ENCODE measurements at places on chromosomes 3 and 15.

DNA sequence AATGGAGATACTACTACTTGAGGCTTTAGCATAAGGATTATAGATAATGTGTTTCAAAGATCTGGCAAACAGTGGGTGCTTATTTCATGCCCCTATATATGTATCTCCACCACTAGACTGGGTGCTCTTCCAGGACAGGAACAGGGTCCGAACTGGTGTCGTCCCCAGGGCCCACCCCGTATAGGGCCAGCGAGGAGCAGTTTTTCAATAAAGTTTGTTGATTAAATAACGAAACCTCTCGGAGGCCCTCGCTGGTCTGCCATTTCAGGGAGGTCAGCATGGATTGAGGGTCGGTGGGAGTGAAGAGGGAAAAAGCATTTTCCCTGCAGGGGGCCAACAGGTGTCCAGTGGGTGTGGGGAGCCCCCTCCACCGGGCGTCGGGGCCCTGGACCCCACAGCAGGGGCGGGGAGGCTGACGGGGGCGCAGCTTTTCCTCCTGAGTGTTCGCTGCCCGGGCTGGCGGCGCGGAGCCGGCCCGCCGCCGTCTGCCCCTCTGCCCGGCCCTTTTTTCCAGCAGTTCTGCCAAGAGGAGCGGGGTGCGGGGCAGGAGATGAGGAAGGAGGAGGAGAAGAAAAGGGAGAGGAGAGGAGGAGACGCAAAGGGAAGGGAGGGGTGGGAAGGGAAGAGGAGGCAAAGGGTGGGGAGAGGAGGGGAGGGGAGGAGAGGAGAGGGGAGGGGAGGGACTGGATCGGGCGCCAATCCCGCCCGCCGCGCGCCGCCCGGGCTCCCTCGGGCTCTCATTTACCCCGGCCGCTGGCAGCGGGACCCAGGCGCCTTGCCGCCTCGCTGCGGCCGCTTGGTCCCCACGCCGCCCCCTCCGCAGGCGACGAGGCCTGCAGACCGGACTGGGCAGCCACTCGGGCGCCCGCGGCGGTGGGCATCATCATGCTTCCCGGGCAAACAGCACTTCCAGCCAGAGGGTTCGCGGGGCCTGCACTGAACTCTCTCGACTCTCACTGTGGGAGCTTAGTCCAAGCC is 66.3 kb downstream of the ISG20 start:
- DNase-seq: no peak

GRCh38 chr3:123337948-123338619 is 110.8 kb downstream of the ADCY5 start:
- DNase-seq: no peak

GRCh38 chr15:59998305-59998949 is 5.7 kb upstream of the FOXB1 start:
- no peak for DNase-seq

- no peak for DNase-seq
Measured at GRCh38 chr3:64595253-64595694, 92.5 kb downstream of the ADAMTS9 start.

DNA sequence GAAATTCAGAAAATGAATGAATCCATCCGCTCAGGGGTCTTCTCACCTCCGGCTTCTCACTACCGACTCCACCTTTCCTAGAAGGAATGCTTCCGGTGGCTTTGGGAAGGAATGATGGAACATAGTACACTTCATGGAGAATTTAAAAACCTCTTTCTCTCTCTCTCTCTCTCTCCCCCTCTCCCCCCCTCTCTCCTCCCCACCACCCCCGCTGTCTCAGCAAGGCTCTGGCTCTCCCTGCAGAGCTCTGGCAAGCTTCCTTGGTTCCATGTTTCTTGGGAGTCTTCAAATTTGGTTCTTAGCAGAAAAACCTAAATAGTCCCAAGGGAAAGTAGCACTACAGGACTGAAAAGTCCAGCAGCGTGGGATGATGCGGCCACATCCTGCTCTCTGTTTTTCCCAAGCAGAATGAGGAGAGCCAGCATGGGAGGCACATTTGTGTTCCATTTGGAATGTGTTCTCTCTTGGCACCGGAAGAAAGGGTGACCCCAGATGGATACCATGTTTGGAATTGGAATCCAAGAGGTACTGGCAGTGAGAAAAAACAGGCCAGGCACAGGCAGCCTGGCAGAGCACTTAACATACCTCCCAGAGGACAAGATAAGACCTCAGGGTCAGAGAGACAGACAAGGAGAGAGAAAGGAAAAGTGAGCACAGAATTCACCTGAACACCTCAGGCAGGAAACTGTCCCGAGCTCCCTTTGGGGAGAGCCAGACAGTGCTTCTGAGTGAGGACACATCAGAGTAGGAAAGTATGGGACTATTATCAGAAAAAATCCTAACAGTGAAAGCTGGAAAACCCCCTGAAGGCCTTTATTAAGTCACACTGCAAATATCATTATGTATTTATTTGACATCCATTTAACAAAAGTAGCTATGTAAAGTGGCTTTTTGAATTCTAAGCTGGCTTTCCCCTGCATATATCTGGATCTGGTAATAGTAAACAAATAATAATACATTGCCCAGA is at the start of gene POPDC2:
TSS of gene POPDC2 (minus strand) at position 116 of the 967 bp plus-strand sequence. CDS start 166 bp downstream, outside the sequence.
- no peak for DNase-seq

GRCh38 chr15:81475926-81476325 is 101.9 kb upstream of the TMC3 start:
- DNase-seq: no peak

DNA sequence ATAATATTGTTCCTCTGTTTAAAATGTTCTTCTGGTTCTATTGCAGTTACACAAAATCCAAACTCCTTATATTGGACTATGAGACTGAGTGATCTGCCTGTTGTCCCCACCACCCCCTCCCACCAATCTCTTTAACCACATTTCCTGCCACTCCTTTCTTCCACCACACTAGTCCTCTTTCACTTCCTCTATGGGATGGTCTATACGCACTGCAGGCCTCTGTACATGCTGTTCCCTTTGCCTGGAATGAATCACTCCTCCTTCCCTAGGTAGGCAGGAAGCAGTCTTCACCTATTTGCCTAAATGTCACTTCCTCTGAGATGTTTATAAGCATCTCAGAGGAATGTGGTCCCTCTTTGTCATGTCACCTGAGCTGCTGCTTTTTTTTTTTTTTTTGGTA is 4.0 kb downstream of the MAP2K1 start:
- no peak for DNase-seq

- no peak for DNase-seq
Measured at GRCh38 chr15:71332431-71333004, 217.2 kb downstream of the THSD4 start.

- DNase-seq: no peak
Measured at GRCh38 chr3:35864871-35865270, 225.5 kb downstream of the ARPP21 start.

- no peak for DNase-seq
Measured at GRCh38 chr3:55683666-55684270, 196.7 kb upstream of the WNT5A start.

DNA sequence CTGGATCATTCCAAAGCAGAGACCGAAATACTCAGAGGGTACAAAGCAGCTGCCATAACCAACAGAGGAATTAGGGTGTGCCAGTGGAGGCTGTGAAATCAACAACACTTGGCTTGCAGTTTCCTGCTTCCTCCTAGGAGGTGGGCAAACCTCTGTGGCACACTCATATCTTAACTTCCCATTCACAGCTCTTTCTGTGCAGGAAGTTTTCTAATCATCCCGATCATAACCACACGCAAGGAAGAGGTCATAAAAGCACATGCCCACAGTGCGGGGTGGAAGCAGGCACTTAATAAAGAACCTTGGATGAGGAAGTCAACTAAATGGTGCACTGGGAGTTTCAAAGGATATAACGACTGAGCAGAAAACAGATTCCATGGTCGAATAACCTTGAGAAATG is 5.1 kb downstream of the SCAMP2 start:
- DNase-seq: no peak

- DNase-seq: peak; percentile 63
Measured at GRCh38 chr3:61877359-61878138, 316.2 kb downstream of the PTPRG start.

- no peak for DNase-seq
Measured at GRCh38 chr3:71074423-71074822, 509.1 kb downstream of the FOXP1 start.

GRCh38 chr3:125436921-125437320 is 61.8 kb upstream of the ZNF148 start:
- no peak for DNase-seq

- DNase-seq: no peak
Measured at GRCh38 chr3:39249453-39250115, 30.3 kb downstream of the CX3CR1 start.

GRCh38 chr3:73465926-73466325 is 158.8 kb downstream of the PDZRN3 start:
- no peak for DNase-seq

DNA sequence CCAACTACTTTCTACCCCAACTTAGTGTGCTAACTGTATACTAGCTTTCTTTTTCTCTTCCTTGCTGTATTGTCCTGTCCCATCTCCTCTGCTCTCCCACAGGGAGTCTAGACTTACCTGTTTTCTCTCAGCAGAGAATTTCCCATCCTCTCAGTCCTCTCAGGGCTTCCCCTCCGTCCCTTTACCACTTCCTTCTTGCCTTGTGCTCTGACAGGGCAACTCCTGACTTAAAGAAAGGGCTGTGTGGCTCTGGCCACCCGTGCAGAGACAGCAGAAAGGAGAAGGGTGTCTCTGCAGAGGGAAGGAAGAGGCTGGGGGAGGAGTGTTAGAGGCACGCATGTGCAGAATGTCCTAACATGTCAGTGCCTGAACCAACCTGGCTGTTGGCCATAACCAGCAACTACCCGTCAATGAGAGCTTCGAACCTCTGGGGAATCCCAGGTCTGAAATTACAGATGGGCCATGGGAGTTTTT is at the start of gene GCSAM:
TSS of gene GCSAM (minus strand) at position 274 of the 474 bp plus-strand sequence. CDS start at position 146, 128 bp downstream.
- no peak for DNase-seq

GRCh38 chr3:172107403-172107802 is 68.0 kb downstream of the FNDC3B start:
- peak; percentile 60 for DNase-seq

GRCh38 chr15:37516621-37517020 is 416.3 kb upstream of the MEIS2 start:
- no peak for DNase-seq

- no peak for DNase-seq
Measured at GRCh38 chr3:115248274-115248673, 101.2 kb upstream of the ZBTB20 start.

GRCh38 chr3:156218353-156218744 is 98.0 kb downstream of the KCNAB1 start:
- DNase-seq: no peak

DNA sequence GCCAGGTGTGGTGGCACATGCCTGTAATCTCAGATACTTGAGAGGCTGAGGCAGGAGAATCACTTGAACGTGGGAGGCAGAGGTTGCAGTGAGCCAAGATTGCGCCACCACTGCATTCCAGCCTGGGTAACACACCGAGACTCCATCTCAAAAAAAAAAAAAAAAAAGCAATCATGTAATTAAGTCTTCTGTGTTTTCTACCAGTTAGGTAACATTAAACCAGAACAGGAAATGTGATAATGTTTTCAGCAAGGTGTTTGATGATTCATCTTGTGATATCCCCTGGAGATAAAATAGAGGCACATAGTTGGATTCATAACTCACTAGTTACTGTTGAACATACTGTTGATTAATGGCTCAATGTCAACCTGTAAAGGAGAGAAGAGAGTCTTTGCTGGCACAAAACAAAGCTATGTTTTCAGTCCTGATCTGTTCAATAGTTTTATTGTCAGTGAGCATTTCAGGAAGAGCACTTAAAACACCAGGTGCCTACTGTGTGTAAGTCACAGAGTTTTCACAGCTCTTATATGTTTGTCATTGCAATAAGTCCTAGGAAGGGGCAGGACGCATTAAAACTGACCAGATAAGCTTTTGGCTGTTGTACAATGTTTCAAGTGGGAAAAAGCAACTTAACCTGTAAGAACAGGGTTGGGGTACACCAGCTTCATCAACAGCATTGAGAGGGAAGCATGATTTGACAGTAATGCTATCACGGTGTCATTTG is 19.5 kb downstream of the DNAJB11 start:
- no peak for DNase-seq

- no peak for DNase-seq
Measured at GRCh38 chr15:67180514-67181191, 73.8 kb downstream of the AAGAB start.

- no peak for DNase-seq
Measured at GRCh38 chr3:32556332-32556731, 14.3 kb downstream of the DYNC1LI1 start.

- DNase-seq: no peak
Measured at GRCh38 chr3:99521551-99521950, 116.8 kb upstream of the COL8A1 start.

- no peak for DNase-seq
Measured at GRCh38 chr3:138032567-138032966, 22.6 kb downstream of the CLDN18 start.

DNA sequence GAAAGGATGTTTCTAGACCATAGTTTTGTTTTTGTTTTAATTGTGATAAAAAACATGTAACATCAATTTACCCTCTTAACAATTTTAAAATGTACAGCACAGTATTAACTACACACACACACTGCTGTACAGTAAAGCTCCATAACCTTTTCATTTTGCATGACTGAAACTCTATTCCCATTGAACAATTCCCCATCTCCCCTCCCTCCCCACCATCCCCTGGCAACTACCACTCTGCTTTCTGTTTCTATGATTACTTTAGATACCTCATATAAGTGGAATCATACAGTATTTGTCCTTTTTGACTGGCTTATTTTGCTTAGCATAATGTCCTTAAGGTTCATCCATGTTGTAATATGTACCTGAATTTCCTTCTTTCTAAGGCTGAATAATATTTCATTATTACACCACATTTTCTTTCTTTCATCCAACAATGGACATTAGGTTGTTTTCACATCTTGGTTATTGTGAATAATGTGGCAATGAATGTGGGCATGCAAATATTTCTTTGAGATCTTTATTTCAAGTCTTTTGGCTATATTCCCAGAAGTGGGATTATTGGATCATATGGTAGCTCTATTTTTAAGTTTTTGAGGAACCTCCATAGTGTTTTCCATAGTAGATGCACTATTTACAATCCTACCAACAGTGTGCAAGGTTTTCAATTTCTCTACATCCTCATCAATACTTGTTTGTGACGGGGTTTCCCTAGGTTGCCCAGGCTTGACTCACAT is 10.7 kb downstream of the CHST14 start:
- DNase-seq: no peak

GRCh38 chr3:185958626-185959025 is 20.8 kb upstream of the TRA2B start:
- no peak for DNase-seq

GRCh38 chr15:60519218-60519617 is 40.3 kb upstream of the ICE2 start:
- no peak for DNase-seq

All from GM19239 (cell line).